ENCODE measurements at places on chromosomes 13 and 19.

DNA sequence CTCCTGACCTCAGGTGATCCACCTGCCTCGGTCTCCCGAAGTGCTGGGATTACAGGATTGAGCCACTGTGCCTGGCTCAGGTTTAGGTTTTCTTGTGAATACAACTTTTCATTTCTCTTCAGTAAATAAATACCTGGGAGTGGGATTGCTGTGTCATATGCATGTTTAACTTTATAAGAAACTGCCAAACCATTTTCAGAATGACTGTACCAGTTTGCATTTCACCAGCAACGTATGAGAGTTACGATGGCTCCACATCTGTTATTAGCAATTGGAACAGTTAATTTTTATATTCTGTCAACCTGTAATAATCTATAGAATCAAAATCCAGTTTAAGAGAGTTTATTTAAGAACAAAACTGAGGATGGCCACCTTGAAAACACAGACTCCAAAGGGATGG, 52.2 kb downstream of the TEX26 start:
- no peak for DNase-seq

DNA sequence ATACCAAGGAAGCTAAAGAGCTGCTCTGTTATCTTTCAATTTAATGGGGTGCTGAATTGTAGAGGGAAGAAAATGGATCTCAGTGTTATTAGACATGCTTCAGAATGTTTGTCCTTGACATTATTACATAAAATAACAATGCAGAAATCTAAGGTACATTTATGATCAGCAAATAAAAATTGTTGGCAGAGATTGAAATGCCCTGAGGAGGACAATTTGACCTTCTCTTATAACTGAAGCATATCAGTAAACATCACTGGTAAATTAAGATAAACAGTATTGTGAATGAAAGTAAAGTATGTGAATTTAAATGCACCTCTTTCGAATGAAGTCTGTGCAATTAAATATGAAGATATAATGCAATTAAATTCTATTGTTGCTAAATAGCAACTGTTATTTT, 1362.1 kb upstream of the ATXN8OS start:
- no peak for DNase-seq

- no peak for DNase-seq
Measured at GRCh38 chr13:99265162-99265800, 7.1 kb upstream of the GPR18 start.

DNA sequence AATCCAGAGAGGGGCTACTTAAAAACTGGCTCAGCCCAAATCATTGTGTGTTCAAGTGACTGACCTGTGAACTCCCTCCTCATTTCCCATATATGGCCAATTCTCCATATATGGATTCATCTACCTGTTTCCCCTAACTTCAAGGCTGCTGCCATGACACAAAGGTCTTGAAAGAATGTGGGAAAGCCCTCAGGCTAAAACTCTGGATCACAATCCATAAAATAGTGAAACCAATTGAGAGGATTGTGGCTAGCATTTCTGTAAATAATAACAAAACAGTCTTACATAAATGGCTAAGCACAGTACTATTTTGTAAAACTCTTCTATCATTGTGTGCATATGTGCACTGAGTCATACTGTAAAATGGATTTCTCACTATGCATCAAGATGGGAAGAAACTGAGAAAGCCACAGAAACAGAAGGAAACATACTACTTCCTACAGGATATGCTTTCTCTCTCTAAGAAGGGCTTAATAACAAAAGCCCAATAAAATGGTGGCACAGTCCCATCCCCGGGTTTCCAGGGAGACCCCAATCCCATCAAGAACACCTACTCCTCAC, 80.5 kb downstream of the FOXO1 start:
- no peak for DNase-seq

DNA sequence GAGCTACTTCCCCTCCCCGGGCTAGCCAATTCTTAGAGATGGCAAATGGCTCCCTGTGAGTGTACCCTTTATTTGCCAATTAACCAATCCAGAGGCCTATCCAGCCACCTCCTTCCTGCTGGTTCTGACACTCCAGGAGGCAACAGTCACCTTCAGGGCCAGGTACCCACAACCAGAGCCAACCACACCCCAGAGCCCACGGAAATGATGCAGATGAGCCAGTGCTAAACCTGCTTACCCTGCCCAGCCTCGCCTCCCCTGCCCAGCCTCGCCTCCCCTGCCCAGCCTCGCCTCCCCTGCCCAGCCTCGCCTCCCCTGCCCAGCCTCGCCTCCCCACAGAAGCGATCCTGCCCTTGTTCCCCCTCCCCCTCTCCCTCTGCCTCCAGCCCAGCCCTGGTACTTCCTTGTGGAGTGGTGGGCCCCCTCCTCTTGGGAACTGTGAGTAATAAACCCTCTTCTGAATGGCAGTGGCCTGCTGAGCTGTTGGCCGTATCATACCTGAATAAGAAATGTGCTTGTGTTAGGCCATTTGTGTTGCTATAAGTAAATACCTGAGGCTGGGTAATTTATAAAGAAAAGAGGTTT, 173.8 kb upstream of the RNF113B start:
- no peak for DNase-seq

DNA sequence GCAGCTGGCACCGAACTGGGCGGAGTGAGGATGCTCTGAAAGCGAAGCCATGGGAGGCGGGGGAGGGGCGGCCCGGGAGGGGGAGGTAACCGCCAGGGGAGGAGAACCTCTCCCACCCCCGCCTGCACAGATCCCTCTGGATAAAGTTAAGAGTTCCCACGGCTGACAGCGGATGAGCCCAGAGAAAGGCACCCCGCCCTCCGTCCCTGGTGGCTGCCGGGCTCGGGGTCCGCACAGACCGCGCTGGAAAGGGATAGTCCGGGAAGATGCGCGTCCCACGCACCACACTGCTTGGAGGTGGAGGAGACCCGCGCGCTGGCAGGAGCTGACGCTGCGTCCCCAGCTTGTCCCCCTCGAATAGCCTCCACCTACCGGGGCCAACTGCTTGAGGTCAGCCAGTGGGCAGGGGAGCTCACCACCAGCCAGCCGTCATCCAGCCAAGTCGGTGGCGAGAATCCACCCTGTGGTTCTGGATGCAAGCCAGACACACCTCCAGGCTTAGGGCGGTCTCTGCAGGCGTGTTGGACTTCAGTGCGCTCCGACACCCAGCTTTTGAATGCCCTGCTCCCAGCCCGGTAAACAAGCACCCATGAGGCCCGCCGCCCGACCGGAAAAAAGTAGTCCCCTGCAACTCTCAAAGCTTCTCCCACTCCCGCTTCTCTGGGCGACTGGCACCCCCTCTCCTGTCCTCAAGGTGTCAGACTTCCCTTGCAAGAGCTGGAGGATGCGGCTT, at the start of gene TRPC4:
Gene TRPC4 (minus strand): TSS at position 17 of the 733 bp plus-strand sequence. CDS start 86,439 bp downstream, outside the sequence.
- no peak for DNase-seq

DNA sequence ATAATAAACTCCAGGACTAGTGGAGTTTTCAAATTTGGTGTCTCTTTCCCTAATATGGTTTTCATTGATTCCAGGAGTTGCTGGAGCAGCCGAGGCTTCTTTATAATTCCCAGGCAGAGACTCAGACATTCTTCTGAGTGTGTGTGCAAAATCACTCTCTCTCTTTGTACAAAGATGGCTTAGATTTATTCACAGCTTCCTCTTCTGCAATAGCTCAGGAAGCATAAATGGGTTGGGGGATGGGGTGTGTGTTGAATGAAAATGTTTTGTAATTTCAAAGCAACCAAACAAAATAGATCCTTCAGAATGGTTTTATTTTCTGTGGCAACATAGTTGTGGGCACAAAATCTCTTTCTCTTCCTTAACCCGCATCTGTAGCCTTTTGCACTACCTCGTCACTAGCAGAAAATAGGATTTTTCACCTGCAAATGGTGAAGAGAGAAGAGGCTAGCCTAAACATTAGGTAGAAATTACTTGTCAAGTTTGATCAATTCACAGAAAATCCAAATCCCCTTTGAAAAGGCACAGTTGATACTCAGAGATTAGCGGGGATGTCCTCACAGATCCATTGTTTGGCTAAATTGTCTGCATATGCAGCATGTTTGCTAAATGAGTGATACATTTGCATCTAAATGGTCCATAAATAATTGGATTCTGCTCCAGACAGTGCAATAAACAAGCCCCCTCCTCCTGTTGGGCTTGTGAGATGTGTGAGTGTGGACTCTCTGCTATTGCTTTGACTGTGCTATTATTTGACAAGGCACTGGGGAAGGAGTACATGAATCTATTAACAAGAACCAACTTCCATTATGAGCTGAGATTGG, 66.7 kb downstream of the CBY2 start:
- no peak for DNase-seq

DNA sequence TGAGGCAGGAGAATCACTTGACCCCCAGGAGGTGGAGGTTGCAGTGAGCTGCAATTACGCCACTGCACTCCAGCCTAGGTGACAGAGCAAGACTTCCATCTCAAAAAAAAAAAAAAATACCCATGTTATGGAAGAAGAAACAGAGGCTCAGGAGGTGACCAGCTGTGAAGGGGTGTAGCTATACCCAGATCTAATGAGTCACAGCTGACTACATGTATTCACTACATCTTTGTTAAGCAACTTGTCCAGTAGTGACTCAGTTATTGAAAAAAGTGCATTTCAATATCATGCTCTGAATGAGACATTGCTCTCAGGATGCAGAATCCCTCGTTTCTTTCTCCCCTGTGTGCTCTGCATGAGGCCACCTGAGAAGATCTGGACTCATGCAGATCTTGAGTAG, 16.1 kb upstream of the SPART start:
- no peak for DNase-seq

DNA sequence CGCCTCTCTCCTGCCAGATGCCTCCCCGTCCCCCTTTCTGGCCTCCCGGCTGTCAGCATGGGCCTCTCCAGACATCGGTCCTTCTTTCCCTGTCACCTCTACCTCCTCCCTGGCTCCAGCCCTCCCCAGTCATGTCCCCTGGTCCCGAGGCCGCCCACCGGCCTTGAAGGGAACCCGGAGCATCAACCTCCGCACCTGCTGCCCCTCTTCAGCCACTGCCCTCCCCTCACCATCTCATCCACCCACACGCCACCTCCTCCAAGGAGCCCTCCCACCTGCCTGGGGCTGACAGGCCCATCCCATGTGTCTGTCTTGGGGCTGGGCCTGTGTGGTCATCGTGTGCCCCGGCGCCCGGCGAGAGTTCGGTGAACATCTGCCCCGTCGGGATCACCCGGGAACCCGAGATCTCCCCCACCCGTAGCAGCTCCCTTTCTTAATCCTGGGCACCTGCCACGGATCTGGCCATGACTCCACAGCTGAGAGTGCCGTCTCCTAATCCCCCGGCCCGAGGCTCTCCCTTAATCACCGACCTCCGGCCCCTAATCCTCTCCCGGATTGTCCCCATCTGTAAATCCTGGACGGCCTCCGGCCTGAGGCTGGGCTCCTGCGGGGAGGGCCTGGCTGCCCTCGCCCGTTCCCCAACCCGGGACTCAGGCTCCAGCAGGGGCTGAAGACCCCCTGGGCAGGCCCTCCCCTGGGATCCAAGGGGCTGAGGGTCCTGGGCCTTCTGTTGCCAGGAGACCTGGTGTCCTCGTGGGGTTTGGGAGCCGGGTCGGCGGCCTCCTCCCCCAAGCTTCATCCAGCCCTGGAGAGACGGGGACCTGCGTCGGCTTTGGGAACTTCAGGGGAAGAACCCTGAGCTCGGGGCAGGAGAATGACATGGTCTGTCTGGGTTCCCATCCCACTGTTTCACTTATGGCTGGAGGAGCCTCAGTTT, 5.9 kb downstream of the HCN2 start:
- DNase-seq: no peak

DNA sequence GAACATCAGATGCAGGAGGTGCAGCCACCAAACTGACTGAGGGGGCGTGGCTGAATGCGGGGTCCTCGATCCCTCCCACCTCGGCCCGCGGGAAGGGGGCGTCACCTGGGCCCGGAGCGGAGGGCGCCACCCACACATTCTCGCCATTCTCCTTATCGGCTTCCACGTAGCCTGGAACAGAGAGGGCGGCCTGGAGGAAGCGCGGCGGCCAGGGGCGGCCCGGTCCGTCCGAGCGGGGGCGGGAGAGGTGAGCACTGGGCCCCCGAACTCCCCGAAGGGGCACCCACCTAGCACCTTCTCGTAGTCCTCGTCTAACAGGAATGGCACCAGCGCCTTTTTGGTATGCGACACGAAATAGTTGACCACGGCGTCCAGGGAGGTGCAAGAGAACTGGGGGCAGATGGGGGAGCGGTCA, 11.8 kb downstream of the STAP2 start:
- DNase-seq: no peak

DNA sequence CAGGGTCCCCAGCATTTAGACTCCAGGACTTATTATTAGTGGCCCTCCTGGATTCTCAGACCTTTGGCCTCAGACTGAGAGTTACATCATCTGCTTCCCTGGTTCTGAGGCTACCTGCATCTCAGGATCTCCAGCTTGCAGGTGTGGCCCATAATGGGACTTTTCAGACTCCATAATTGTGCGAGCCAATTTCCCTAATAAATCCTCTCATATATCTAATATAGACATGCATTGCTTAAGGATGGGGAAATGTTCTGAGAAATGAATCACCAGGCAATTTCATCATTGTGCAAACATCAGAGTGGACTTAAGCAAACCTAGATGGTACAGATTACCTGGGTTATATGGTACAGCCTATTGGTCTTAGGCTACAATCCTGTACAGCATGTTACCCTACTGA, 116.5 kb upstream of the FBXL3 start:
- DNase-seq: no peak

DNA sequence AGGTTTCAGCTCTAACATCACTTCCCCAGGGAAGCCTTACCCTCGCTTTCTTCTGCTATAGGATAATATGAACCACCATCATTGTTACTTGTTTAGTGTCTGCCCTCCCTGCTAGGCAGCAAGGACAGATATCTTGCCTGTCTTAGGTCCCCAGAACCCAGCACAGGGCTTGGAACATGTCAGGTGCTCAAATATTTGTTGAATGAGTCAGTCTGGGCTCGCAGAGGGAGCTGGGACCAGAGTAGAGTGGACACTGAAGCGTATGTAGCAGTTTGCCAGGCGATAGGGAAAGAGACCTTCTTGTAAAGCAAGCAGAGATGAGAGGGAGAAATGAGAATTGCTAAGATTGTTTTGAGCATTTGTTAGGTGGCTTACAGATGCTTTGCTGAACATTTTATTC, 11.7 kb downstream of the BCKDHA start:
- no peak for DNase-seq

DNA sequence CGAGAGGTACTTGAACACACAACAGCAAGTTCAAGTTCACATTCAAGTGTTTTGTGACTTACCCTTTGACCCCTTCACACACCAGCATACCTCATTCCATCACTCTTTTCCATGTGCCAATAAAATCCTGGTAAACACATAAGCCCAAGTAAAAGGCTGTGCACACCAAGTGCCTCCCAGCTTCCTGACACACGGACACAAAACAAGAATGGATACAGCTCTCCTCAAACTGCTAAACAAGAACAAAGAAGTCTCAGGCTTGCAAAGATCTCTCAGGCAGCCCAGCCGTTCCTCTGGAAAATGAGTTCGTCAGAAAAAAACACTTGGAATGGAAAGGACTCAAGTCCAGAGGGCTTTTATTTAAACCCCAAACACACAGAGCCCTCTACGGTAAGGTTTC, 83.7 kb downstream of the NUFIP1 start:
- DNase-seq: no peak
